Naive thymus-derived CD4-positive, alpha-beta T cell (primary cell): ENCODE measurements at places on chromosomes 3 and 15. TPM values are rescaled to one million over a fixed set of nuclear protein-coding genes. Genes with fewer than 3 reads are reported as not detected.

DNA sequence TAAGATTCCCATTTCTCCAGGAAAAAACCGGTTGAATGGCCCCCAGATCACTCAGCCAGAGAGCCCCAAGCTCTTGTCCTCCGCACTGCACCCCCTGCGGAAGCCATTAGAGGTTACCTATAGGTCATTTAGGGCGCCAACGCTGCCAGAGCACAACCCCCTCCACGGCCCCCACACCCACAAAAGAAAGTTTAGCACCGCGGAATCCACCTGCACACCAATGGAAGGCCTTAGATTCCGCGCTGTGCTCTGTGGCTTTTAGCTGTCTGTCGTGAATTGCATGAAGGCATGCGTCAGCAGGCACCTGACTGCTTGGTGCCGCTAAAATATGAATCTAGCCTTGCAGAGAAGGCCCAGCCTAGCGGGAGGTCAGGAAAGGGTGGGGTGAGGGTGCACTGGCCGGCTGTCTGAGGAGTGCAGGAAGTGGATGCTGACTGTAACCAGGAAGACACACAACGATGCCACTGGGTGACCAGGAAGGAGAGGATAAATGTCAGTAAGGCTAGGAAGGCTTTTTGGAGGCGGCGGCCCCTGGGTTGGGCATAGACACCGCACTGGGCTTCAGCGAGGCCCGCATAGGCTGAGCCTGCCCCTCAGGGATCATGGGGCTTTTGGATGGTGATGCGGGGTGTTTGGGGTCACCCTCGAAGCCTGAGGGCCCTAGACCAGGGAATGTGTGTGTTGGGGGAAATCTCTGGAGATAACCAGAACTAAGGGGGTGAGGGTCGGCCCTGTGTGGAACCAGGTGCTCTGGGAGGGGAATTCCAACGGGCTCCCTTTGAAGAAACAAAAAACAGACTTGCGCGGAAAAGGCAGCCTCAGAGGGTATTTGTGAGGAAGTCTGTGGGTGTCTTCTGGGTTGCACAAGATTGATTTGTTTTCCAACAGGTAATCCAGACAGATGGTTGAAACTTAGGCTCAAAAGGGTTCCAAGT lies 976 bp upstream of the NUP210 start:
- peak; percentile 88 for DNase-seq

DNA sequence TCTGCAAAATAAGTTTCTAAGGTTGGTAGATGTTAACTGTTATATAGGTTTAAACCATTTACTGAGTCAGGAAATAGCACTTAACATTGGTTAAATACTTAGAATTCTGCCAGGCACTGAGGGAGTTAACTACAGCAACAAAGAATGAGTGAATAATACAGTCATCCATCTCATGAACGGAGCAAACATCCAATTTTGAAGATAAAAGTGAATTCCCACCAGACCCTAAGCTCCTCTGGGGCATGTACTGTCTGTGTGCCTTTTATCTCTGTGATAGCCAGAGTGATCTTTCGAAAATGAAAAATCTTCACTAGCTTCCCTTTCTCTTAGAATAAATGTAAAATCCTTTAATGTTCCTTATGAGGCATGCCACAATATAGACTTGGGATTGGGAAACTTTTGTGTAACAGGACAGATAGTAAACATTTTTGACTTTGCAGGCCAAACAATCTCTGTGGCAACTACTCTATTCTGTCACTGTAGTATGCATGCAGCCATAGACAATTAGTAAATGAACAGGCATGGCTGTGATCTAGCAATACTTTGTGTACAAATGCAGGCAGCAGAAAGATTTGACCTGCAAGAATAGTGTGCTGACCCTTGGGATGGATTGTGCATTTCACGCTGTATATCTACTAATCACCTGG lies 294.5 kb upstream of the LMCD1 start:
- no peak for DNase-seq

GRCh38 chr3:176969506-176969905 lies 227.8 kb downstream of the TBL1XR1 start:
- no peak for DNase-seq

- DNase-seq: no peak
Measured at GRCh38 chr3:102224171-102224570, 210.6 kb upstream of the ZPLD1 start.

GRCh38 chr3:65112751-65113300 lies 425.0 kb upstream of the ADAMTS9 start:
- DNase-seq: no peak

- no peak for DNase-seq
Measured at GRCh38 chr3:139267300-139268246, 76.2 kb upstream of the MRPS22 start.

TERC gene
- 4.0 TPM for total RNA-seq

DNA sequence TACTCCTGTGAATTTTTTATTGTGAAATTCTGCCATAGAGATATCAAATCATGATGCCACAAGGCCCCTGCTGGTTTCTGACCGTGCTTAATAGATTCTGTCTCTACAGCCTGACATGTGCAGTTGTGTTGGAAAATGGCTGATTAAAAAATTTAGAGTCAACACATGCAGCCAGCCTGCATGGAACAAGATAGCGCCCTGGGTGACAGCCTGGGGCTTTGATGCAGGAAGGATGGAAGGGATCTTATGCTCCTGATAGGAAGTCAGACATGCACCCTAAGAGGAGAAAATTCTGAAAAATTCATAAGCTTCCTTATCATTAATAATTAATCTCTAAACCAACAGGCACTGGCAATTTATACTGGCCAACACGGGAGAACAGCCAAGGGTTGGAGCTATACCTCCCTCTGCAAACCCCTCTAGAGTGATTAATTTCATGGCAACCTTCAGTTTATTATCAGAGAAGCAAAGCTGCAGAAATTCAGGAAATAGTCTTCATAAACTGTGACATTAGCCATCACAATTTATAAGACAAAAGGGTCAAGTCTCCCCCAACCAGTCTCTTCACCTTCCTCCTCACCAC lies 198.4 kb downstream of the CADPS start:
- no peak for DNase-seq

CCDC33 gene
- total RNA-seq: not detected

GRCh38 chr3:127529346-127530188 lies 61.0 kb downstream of the TPRA1 start:
- no peak for DNase-seq

- no peak for DNase-seq
Measured at GRCh38 chr15:96047255-96047931, 283.1 kb upstream of the NR2F2 start.

KBTBD8 gene
- total RNA-seq: 6.6 TPM

- DNase-seq: no peak
Measured at GRCh38 chr3:183774631-183775030, 50.7 kb downstream of the MAP6D1 start.
